ENCODE measurements at places on chromosomes 2 and 18.

- DNase-seq = no peak
These were observed 103.6 kb upstream of the TMEM200C start for GRCh38 chr18:5998907-5999306.

DNA sequence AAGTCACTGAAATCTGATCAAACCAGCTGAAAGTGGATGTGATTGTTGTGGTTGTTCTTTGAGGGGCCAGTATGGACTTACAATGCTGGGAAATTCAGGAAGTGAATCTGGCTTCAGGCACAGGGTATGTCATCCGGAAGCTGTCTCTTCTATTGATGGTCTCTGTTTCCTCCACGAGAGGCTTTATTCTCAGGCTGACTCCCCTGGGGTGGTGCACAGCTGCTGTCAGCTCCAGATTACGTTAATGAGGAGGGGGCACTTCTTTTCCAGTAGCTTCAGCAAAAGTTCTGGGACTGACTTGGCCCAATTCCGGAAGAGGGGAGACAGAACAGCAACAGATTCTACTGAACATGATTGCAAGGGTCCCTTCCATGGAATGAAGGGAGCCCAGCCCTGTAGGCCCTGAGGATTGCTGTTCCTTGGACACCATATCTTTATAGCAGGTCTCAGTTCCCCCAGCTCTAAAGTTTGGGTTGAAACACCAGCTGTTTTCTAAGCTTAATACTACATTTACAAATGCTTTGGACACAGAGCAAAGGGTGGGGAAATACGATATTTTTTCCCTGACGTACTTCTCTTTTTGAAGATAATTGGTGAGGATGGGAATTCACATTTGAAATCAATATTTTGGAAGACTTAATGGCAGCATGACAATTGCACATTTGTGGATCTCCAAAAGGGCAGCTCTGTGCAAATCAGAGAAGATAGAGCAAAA lies 400.9 kb downstream of the TSN start:
- no peak for DNase-seq

- no peak for DNase-seq
These were observed 49.5 kb downstream of the LBH start for GRCh38 chr2:30280596-30281434.

GRCh38 chr2:21148718-21149117 lies 24.9 kb downstream of the TDRD15 start:
- DNase-seq = no peak

- no peak for DNase-seq
These were observed at the start of gene GPR35 for GRCh38 chr2:240624950-240625621. TSS of gene GPR35 (plus strand) at chr2:240625480. CDS start at chr2:240629953, 4,473 bp downstream.

GRCh38 chr2:230920167-230920566 lies 4.9 kb downstream of the GPR55 start:
- no peak for DNase-seq

DNA sequence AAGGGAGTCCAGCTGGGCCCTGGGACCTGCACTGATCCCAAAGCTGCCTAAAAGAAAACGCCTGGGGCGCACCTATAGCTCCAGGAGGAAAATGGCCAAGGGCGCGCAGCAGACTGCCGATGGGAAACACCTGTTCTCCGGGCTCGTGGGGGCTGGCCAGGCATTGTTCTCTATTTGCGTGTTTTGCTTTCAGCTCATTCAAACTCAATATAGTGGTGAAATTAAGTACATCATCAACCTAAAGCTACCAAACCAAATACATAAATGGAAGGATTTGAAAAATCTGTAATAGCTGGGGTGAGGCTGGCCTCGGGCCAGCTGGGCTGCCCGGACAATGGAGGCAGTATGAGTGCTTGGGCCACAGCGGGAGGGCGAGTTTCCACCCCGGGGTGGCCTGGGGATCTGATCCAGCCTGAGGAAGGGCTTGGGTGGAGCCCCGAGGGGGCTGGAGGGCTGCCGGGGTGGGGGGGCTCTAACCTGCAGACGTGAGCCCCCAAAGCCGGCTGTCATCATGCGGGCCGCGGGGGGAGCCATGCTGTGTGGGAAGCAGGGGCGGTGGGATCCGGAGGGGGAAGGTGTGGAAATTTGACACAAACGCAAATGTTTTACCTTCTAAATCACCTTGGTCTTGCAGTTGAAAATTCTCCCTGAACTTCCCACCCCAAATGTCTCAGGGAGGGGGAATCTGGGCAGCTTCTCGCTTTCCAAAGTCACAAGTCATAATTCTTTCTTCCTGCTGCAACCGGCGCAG lies 77.6 kb downstream of the ASB1 start:
- no peak for DNase-seq

DNA sequence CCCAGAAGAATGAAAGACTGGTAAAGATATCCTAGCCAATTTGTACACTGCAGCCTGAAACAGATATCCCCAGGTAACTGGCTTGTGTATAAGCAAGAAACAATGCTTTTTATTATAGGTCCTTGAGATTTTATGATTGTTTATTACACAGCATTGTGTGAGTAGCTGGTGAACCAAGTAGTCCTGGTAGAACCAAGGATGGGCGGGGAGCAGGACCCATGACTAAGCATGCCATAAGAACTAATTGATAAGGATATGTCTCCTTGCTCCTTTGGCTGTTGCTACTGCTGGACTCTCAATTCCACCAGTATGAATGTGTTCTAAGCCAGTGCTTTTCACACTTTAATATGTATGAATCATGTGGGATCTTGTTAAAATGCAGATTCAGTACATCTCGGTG lies 12.3 kb upstream of the ALMS1 start:
- DNase-seq = no peak

- DNase-seq = no peak
These were observed 186.5 kb downstream of the TRIB2 start for GRCh38 chr2:12903272-12903671.

GRCh38 chr2:6370753-6371551 lies 494.8 kb downstream of the CMPK2 start:
- DNase-seq = peak; percentile 29

- DNase-seq = no peak
These were observed 173.2 kb upstream of the ARL4C start for GRCh38 chr2:234670052-234670451.

DNA sequence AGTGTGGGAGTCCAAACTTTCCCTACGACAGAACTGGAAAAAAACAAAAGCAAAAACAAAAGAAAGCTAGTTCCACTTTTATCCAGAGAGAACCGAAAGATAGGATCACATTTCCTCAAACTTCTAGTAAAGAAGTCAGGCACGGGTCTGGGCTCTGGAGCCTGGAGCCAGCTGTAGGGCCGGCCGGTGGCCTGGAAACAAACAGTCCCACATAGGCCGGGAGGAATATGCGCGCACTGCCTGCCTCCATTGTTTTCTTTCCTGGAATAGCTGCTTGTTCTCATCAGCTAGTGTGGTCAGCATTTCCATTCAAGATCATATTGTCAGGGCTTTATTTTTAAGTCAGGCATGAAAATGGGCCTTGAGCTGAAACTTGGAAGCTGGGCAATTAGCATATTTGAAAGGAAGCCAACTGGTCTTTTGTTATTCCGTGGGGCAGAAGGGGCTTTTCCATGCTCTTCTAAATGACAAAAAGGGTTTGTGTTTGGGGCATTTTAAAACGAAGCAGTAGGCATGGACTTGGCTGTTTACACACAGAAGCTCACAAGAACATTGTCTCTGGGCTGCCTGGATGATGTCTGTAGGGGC lies 58.7 kb upstream of the RFX8 start:
- DNase-seq = no peak

DNA sequence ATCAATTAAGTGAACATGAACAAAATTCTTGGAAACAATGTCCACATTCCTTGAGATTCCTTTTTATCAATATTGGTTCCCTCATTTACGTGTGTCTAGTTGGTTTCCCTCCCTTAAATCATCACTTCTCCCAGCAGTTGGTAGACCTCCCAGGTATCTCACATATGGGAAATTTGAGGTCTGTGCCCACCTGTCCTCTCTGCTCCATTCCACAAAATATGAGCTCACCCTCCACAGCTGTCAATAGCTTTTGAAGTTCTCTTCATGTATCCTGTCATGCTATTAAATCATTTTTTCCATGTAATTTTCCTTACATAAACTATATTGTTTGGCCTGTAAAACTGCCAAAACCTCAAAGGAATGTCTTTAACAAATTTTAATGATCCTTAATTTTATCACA lies 992.2 kb upstream of the ACVR2A start:
- no peak for DNase-seq

GRCh38 chr2:189157456-189157855 lies 22.1 kb downstream of the COL5A2 start:
- DNase-seq = no peak

- no peak for DNase-seq
These were observed 108.9 kb downstream of the TPO start for GRCh38 chr2:1521878-1522830.

GRCh38 chr2:217906798-217907197 lies 96.0 kb downstream of the TNS1 start:
- no peak for DNase-seq

- peak; percentile 58 for DNase-seq
These were observed 101.7 kb downstream of the PDE11A start for GRCh38 chr2:177970670-177971454.

GRCh38 chr2:66240286-66240685 lies 194.6 kb upstream of the MEIS1 start:
- no peak for DNase-seq

Measured in large intestine (tissue), 12 donors.